Cardiac fibroblast (primary cell): ENCODE measurements at places on chromosomes 11 and 22.

DNA sequence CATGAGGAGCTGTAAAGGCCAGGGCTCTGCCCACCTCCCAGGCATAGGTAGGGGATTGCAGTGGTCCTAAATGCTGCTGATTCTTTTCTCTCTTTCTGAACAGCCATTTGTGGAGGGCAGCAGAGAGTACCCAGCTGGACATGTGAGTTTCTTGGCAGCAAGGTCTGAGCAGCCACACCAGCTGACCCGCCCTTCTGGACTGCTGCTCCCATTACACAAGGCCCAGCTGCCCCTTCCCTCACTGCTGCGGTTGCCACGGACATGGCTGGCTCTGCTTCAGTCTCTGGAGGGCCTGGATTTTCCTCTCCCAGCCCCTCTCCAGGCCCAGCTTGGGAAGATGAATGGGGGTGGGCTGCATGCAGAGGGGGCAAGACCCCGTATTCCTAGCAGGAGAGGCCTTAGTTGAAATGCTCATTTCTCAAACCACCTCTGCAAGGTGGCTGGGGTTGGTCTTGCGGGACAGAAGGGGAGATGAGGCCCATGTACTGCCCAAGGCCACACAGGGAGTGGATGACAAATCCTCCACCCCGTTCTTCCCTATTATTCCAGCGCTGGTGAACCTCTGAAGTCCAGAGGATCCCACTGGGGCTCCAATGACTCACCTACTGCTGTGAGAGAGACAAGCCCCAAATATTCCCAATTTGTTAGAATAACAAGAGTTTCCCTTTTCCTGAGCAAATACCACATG, 4.6 kb downstream of the LGALS12 start:
- peak; percentile 87 for DNase-seq

DNA sequence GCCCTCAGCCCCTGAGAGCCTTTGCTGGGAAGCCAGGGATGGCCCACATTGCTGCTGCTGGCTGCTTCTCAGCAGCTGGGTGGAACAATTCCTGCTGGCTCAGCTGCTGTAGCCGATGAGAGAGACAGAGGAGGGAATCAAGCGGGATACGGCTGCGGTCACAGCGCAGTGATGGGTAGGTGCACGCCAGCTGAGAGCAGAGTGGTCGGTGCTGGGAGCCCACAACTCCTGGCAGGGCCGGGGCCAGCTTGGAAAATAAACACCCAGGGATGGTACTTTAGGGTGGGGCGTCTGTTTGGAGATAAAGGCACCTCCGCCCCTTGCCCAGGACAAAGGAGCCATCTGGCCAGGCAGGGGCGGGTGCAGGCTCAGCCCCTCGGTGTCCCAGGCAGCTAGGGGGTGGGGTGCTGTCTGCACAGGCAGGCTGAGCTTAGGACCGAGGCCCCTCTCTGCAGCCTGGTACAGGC, 480.5 kb downstream of the MIAT start:
- DNase-seq: no peak

GRCh38 chr11:119933584-119933983, 204.3 kb downstream of the TRIM29 start:
- no peak for DNase-seq

DNA sequence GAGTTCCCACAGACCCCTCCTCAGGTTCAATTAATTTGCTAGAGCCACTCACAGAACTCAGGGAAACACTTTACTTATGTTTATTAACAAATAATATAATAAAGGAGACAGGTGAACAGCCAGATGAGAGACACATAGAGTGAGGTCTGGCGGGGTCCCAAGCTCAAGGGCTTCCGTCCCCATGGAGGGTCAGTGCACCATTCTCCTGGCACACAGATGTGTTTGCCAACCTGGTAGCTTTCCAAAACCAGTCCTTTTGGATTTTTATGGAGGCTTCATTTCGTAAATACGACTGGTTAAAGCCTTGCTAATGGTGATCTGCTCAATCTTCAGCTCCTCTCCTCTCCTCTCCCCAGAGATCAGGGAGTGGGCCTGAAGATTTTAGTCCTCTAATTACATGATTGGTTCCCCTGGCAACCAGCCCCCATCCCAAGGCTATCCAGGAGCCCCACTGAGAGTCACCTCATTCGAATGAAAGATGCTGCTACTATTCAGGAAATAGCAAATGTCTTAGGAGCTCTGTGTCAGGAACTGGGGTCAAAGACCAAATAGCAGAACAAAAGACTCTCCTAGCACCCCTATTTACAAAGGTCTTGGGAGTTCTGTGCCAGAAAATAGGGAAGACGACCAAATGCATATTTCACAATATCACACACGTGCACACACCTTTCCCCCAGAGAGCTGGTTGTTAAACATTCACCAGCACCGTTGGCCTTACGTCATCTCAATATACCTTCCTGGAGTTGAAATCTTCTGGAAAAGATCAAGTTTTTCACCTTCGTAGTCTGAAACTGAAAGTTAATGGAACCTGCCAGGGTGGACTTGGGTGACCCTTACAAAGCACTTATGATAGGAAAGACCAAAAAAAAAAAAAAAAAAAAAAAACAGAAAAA, 23.8 kb upstream of the CAPRIN1 start:
- DNase-seq: no peak

DNA sequence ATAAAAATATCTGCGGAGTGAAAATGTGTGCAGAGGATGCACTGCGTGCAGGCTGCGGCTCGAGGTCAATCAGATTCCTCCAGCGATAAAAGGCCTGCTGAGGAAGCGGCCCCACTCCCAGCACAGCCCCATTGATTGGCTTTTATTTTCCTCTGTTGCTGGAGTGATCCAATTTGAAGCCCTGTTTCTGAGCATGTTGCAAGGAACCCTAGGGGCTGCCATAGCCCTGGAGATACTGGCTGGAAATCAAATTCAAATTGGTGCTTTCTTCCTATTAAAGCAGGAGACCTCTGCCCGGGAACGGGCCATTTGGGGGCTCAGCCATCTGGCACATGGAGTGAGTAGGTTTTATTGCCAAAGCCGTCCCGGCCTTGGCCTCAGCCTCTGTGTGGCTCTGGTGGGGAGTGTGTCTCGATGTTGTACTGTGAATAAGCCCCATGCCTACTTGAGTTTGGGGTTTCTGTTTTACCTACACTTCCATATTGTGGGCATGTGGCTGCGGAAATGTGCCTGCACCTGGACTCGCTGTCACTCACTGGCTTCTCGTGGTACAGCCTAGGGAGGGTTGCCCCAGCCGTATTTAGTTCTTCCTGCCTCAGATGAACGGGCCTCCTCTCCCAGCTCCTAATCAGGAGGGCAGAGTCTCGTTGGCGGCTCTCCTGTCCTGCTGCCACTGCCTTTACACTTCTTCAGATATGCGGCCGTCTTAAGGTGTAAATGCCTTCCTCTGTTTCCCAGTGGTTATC, 25.6 kb downstream of the PARVB start:
- DNase-seq: no peak

DNA sequence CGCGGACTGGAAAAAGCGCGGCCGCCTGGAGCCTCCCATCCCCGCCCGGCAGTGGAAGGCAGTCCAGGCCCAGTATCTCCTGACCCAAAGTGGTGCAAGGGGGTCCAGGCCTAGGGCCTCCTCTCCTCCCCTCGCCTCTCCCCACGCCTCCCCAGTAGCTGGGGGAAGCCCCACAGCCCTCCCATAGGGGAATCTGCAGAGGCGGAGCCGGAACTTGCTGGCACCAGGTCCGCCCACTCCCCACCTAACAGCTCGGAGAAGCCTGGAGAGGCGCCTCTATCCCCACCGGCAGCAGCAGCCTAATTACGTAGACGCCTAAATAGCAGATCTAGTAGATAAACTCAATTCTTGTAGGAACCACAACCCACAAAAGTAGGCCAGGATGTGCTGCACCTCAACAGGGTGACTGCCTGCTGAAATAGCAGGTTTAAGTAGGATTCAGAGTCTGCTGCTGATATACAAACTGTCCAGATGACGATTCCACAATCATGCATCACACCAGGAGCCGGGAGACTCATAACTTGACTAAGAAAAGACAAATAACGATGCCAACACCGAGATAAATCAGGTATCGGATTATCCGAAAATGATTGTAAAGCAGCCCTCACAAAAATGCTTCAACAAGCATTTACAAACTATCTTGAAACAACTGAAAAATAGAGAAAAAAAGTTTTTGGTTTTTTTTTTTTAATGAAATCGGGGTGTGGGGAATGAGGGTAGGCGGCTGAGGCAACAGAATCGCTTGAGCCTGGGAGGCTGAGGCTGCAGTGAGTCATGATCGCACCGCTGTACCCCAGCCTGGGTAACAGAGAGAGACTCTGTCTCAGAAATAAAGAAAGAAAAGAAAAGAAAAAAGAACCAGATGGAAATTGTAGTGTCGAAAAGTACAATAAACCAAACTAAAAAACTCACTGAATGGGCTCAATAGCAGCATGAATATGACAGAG, 11.4 kb upstream of the BRD1 start:
- no peak for DNase-seq

- DNase-seq: no peak
Observed at GRCh38 chr11:46588915-46589314, 4.9 kb downstream of the AMBRA1 start.

DNA sequence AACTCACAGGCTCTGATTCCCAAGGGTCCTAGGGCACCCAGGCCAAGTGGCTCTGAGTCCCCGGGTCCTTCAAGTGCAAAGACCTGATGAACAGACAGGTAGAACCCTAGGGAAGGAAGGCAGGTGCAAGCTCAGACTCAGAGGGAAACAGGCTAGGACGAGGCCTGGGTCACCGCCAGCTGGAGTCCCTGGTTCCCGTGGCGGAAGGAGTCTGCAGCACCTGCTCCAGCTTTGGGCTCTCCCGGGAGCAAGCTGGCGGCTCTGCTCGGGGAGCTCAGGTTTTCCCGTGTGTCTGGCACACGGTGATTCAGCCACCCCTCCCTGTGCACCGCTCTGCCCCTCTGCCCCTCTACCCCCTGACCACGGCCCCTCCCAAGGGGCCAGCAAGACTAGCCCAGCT, 59.8 kb downstream of the WNT7B start:
- DNase-seq: no peak

DNA sequence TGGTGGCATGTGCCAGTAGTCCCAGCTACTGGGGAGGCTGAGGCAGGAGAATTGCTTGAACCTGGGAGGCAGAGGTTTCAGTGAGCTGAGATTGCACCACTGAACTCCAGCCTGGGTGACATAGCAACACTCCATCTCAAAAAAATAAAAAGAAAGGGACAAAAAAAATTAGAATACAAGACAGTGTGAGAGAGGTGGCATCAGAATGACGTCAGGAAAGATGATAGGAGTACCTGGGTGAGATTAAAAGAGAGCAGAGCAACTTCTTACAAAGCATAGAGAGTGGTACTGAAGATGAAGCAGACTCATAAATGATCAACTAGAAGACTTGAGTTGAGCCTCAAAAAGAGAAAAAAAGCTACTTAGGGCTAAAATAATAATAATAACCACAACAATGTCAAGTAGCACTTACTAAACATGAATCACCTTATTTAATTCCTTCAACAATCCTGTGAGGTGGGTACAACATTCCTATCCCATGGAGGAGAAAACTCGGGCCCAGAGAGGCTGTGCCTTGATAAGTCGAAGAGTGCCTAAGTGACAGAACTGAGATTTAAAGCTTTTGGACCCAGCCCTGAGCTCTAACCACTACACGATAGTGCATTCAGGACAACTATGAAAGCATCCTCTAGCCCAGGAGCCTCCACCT, 5.2 kb upstream of the SLN start:
- DNase-seq: no peak

GRCh38 chr11:103877221-103877620, 159.2 kb upstream of the DDI1 start:
- peak; percentile 46 for DNase-seq

DNA sequence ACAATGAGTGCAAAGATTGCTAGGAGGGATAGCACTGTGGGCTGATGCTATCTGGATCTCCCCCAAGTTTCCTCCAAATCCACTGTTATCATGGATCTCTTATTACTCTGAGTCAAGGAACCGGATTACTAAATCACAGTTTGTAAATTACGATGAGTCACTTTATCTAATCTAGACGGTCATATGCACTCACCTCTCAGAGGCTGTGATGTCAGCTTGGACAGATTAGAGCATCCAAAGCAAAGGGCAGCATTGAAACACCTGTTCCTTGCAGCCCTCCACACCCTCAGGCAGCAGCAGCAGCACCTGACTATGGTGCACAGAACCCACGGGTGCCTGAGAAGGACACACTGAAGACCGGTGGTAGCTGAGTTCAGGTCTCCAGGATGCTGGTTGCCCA, 14.0 kb upstream of the POU2AF1 start:
- no peak for DNase-seq

- DNase-seq: no peak
Observed at GRCh38 chr11:7536100-7536499, 22.3 kb downstream of the PPFIBP2 start.

DNA sequence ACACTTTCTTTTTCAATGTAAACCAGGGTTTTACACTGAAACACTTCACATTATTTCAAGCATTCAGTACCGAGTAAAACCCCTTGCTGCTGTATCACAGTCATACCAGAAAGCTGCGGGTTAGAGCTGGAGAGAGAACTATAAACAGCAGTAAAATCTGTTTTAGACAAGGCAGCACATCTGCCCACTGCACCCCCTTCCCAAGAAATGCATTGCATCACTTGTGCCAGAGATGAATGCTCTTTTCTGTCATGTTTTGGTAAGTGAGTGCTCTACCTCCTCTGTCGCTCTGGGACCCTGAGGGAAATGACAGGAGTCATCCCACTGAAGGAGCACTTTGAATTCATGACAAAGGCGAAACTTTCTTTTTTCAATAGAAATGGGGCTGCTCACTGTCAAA, 107.2 kb downstream of the MAML2 start:
- no peak for DNase-seq

DNA sequence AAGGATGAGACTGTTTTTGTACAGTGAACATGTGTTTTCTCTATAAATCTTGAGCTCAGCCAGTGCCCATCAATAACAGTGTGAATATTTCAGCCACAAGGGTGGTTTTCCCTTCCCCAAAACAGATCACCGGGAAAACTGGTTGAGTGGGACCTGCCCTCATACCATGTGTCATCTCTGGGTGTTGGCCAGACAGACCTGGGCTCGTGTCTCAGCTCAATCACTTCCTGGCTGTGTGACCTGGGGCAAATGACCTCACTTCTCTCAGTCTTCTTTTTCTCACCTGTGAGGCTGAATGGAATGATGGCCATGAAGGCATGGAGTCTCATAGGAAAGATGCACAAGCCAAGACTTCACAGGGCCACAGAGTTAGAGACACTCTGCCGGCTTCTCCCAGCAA, 74.7 kb downstream of the COMMD9 start:
- DNase-seq: no peak

- no peak for DNase-seq
Observed at GRCh38 chr11:65412271-65413076, 10.1 kb upstream of the NEAT1 start.

GRCh38 chr11:1778141-1778911, 14.6 kb upstream of the CTSD start:
- no peak for DNase-seq

- DNase-seq: peak; percentile 10
Observed at GRCh38 chr11:11786234-11786633, 55.5 kb upstream of the USP47 start.

- no peak for DNase-seq
Observed at GRCh38 chr22:48084041-48084728, 1321.7 kb downstream of the TBC1D22A start.

- DNase-seq: no peak
Observed at GRCh38 chr11:112962579-112963367, 1.6 kb downstream of the NCAM1 start.
